ENCODE measurements at places on chromosomes 2 and 18. TPM values are rescaled to one million over a fixed set of nuclear protein-coding genes. Genes with fewer than 3 reads are reported as not detected.
A peak's percentile ranks its signal among the peaks of the same experiment; 100 is the strongest.

- peak overlapping the region; percentile 58 for H3K4me3 ChIP-seq
- peaks cover 82% of the 10 kb centered on the region for H3K4me1 ChIP-seq
Measured at GRCh38 chr2:196241175-196241574, 69.8 kb upstream of the STK17B start.

DNA sequence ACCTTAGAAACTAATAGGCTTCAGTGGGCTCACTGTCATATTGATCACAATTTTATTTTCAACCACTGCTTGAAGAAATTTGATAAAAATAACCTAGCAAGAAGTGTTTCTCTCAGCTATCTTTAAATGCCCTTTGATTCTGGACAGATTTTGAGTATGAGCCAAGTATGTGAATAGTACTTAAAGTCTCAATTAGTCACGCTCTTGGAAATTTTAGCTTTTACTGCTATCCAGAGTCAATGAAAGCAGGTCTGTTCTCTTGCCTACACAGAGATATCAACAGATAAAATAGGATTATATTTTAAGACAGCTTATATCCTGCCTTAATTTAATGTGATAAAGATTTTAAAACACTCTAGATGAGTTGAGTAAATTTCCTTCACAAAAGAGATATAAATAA lies 337.3 kb downstream of the CBLN2 start:
- H3K36me3 ChIP-seq = no peaks in the 10 kb centered on the region
- no peak overlapping the region for H3K27ac ChIP-seq
- H3K4me1 ChIP-seq = no peaks in the 10 kb centered on the region
- no peak overlapping the region for H3K4me3 ChIP-seq
- no peak for DNase-seq

- no peak overlapping the region for H3K4me3 ChIP-seq
- H3K27ac ChIP-seq = no peak overlapping the region
- no peaks in the 10 kb centered on the region for H3K36me3 ChIP-seq
- H3K4me1 ChIP-seq = peaks cover 2% of the 10 kb centered on the region
- no peak for DNase-seq
Measured at GRCh38 chr2:85770369-85770768, 16.6 kb downstream of the ATOH8 start.

DNA sequence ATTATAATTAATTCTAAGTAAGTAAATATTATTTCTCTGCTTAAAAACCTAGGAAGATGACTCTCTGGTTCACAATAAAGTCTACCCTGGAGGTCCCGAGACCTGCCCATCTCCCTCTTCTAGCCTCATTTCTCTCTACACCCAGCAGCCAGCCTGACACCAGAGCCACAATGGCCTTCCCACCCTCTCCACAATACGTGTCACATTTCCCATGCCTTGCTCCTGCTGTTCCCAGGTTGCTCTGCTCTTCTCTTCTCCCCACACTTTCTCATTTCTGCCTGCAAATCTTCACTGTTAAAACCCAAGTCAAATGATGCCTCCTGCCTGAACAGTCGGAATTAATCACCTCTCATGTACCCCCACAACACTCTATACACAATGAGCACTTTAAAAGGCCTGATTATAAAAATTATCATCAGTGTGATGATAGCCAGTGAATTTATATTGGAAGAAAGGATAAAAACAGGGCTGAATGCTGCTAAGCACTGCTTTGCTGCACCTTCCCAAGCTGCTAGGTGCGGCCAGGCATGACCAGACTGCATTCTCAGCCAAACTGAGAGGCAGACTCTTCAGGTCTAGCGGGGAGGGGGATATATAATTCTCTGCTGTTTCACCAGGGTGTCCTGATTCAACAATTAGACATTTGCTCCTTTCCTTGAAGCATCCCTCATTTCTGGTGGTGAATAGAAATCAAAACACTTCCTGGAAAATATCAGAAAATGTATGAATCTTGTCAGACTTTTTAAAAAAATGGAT lies 160.6 kb downstream of the DTNA start:
- no peak overlapping the region for H3K27ac ChIP-seq
- peaks cover 28% of the 10 kb centered on the region for H3K4me1 ChIP-seq
- H3K36me3 ChIP-seq = peaks cover 2% of the 10 kb centered on the region
- DNase-seq = no peak
- H3K27me3 ChIP-seq = no peaks in the 10 kb centered on the region
- no peak overlapping the region for H3K4me3 ChIP-seq

- peaks cover 21% of the 10 kb centered on the region for H3K36me3 ChIP-seq
- H3K4me3 ChIP-seq = no peak overlapping the region
- H3K27ac ChIP-seq = no peak overlapping the region
- DNase-seq = no peak
Measured at GRCh38 chr2:178513876-178514275, 33.6 kb downstream of the PLEKHA3 start.

GRCh38 chr2:215358312-215358845 lies 46.5 kb downstream of the ATIC start:
- no peak overlapping the region for H3K4me3 ChIP-seq
- peaks cover 5% of the 10 kb centered on the region for H3K4me1 ChIP-seq
- no peaks in the 10 kb centered on the region for H3K27me3 ChIP-seq
- no peak overlapping the region for H3K27ac ChIP-seq

- peaks cover 6% of the 10 kb centered on the region for H3K36me3 ChIP-seq
- no peak overlapping the region for H3K4me3 ChIP-seq
Measured at GRCh38 chr2:160371251-160372009, 122.2 kb downstream of the RBMS1 start.

DNA sequence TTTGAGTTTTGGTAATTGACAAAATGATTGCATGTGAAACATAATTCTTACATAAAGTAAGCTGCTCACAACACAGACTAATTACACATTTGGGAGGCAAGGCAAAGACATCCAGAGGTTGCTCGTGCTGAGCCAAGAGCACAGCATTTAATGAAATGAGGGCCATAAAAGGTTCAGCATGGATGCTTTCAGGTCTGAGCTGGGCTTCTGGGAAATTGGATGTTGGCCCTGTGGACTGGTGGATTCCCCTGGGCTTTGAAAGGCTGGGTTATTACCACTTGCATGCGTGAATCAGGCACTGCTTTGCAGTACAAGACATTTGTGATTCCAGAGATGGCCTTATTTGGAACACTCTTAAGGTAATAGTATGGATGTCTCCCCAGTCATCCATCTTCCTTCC lies 533.5 kb upstream of the NRP2 start:
- no peaks in the 10 kb centered on the region for H3K4me1 ChIP-seq
- no peaks in the 10 kb centered on the region for H3K27me3 ChIP-seq
- DNase-seq = no peak
- H3K36me3 ChIP-seq = no peaks in the 10 kb centered on the region
- no peak overlapping the region for H3K4me3 ChIP-seq
- H3K27ac ChIP-seq = no peak overlapping the region

DNA sequence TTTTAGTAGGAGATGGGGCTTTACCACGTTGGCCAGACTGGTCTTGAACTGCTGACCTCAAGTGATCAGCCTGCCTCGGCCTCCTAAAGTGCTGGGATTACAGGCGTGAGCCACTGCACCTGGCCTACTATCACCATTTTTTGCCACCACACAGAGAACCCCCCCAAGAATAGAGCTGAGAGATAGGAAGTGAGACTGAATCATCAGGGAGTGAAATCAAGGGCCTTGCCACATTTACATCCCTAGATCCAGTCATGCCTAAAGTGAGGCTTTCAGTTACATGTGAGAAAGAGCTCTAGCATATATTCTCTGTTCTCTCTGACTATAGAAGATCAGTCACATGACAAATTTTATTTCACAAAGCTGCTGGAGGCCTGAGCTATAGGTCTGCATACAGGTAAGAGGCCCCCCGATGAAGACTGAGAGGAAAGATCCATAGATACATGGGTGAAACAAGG lies 28.0 kb upstream of the KCMF1 start:
- H3K36me3 ChIP-seq = peaks cover 40% of the 10 kb centered on the region
- H3K27me3 ChIP-seq = no peaks in the 10 kb centered on the region
- peak overlapping the region; percentile 51 for H3K4me3 ChIP-seq
- DNase-seq = no peak
- H3K27ac ChIP-seq = peak overlapping the region; percentile 86
- H3K4me1 ChIP-seq = peaks cover 69% of the 10 kb centered on the region

PAX3 gene
- total RNA-seq = not detected

GNLY gene
- 2.1 TPM for total RNA-seq

SP110 gene
- 87.6 TPM for total RNA-seq

MSH6 gene
- 163 TPM for total RNA-seq

Measured in activated naive CD8-positive, alpha-beta T cell treated with anti-CD3 and anti-CD28 coated beads for 36 hours (primary cell).